ENCODE measurements at places on chromosomes 3 and 15.

DNA sequence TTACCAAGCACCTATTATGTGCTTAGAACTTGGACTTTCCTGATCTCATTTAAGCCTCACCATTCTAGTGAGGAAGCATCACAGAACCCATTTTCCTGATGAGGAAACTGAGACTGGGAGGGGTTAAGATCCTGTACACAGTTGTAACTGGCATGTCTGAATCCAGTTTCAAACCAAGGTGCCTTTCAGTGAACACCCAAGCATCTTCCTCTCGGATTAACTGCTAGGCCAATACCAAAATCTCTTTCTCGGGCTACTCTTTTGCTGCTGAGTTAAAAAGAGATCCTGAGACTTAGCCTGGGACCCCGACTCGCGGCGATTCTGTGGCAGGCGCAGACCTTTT is 578 bp upstream of the CEMIP start:
- DNase-seq: no peak

DNA sequence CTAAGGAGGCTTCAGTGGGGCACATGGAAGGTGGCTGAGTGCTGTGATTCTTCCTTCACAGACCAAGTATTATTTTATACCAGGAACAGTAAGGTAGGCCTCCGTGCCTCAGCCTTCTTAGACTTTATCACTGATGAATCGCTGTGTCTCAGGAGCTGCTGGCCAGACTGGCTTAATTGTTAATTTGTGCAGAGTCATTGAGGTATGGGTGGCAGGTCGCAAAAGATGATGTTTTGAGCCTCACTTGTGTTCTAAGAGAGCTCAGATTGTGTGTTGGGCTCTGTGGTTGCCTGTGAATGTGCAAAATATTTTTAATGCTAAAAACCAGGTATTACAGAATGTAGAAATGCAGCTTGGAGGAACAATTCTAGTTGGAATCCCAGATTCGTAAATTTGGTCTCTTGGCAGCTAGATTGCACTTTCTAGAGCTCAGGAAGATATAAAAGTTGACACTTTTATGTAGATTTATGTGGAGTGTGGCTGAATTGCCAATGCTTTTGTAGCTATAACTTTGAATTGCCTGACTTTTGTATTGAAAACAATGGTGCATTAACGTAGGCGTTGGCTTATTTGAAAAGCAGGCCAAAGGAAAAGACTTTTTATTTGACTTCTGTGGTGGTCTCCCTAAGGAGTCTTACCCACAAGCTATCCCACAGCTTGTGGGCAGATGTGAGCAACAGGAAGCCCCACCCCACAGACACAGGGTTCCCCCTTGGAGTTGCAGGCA is 53.4 kb downstream of the LARS2 start:
- no peak for DNase-seq

GRCh38 chr3:103499967-103500366 is 1065.2 kb downstream of the ZPLD1 start:
- DNase-seq: no peak

- no peak for DNase-seq
Measured at GRCh38 chr3:150495149-150495548, 51.1 kb downstream of the SERP1 start.

GRCh38 chr3:136078421-136079364 is 113.2 kb downstream of the PPP2R3A start:
- DNase-seq: no peak

DNA sequence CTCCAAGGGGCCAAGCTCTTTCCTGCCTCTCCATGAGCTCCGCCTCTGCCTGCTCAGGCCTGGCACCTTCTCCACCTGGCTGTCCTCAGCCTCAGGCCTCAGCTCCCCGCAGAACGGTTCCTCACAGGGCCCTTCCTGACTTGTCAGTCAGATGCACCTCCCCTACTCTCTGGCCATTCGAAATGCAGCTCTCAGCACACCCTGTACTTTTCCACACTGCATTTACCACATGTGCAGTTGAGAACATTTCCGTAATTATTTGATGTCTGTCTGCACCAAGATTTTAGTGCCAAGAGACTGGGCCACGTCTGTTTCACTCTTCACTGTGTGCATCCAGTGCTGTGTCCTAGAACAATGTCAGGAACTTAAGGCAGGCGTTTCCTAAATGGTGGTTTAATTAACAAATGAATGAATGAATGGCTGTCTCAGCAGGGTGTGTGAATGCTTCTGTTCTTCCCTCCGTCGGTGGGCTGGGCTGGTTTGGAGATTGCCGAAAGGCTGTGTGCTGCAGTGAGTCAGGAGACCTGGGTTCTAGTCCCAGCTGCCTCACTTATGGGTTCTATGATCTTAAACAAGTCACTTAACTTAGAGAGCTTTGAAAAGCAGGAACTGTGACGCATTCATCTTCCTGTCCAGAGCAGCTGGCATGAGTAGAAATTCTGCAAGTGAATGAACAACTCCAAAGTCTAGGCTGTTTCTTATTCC is 5.4 kb downstream of the MUC4 start:
- no peak for DNase-seq

DNA sequence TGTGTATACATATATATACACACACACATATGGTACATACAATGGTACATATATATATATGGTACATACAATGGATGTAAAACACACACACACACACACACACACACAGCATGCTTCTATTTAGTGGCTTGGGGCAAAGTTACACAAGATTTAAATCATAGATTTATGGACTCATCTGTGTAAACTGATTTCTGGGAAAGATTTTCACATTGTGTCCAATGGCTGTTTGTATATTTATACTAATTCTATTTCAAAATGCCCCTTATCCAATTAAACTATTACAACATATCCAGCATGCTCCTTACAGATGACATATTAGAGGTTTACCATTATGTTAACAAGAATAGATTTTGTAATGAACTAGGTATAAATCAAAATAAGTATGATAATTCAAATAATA is 94.9 kb downstream of the ANO10 start:
- no peak for DNase-seq

Data from left hindlimb (tissue), 1 donor.